ENCODE measurements at places on chromosomes 6 and 20. TPM values are rescaled to one million over a fixed set of nuclear protein-coding genes. Genes with fewer than 3 reads are reported as not detected.
A peak's percentile ranks its signal among the peaks of the same experiment; 100 is the strongest.

GRCh38 chr6:34603707-34604106, 47.6 kb upstream of the SPDEF start:
- DNase-seq: no peak

DNA sequence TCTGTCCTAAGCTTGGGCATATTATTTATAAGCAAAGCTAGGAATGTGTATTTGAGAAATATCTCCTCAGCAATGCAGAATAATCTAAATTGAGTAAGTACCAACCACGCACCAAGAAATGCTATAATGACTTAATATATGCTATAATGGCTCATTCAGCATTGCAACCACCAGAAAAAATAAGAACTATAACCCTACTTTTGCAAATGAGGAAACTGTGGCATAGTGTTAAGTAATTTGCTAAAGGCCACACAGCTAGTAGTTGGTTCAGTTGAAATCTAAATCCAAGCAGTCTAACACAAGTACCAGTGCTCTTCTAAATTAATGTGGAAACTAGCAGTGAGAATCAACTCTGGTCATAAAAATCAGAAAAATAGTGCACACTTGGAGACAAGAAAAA, 35.7 kb downstream of the HBS1L start:
- no peak for DNase-seq

DNA sequence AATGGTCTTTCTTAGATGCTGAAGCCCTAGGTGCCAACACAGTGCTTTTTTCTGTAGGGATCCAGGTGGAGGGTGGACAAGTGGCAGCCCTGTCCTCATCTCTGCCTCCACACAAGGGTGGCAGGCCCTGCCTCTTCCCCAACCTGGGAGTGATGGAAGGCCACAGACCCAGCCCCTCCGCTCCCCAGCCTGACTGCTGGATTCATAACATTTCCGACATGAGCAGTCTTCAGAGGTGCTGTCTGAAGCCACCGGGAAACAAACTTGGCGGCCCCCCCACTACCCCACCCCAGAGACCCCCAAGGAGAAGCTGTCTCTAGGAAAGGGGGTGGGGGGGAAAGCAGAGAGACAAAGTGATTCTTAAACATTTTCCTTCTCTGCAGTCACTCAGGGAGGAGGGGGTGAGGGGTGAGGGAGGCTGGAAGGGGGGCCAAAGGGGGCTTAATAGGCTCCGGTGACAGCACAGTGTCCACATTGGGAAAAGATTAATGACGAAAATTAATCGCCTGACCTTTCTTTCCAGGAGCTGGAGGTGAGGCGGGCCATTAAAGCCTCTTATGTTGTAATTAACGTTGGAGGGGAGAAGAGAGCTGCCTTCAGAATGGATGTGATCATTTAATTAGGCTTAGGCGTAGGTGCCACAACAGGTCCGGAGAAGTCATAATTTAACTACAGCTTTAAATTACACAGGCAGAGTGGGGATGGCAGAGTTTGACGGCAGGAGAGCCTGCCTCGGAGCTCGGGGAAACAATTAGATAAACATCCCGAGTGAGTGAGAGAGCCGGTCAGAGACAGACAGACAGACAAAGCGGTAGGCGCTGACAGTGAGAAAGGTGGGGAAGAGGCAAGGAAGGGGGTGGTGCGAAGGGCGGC, 76.8 kb upstream of the FOXP4 start:
- no peak for DNase-seq

DNA sequence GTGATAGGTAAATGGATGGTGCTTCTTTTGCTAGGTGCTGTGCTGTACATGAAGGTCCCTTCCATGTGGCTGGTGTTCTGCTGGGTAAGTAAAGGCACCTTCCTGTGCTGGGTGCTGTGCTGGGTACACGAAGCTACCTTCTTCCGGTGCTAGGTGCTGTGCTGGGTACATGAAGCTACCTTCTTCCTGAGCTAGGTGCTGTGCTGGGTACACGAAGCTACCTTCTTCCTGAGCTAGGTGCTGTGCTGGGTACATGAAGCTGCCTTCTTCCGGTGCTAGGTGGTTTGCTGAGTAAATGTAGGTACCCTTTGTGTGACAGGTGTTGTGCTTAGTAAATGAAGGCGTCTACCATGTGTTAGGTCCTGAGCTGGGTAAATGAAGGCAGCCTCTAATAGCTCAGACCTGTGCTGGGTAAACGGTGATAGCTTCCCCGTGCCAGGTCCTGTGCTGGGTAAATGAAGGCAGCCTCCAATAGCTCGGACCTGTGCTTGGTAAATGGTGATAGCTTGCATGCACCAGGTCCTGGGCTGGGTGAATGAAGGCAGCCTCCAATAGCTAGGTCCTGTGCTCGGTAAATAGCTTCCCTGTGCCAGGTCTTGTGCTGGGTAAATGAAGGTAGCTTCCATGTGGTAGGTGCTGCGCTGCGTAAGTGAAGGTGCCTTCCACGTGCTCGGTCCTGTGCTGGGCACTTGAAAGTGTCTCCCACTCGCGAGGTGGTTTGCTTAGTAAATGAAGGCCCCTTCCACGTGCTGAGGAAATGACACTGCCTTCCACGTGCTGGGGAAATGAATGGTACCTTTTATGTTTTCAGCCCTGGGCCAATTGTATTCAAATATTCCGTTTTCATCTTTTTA, 115.5 kb downstream of the ERMARD start:
- DNase-seq: no peak

DNA sequence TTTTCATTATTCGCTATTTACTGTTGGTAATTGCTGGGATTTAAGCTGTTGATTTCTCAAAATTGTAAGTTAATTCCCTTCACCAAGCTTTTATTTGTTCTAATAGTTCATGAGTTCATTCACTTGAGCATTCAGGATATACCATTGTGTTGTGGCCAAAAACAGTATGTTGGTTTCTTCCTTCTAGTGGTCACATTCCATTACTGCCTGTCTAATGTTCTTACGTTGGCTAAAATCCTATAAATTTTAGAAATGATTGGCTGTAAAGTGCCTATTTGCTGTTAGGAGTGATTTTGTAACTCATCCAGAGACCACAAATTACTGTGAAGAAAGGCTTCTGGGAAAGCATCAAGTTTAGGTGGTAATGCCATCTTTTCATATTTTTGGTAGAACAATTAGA, 76.3 kb downstream of the FARS2 start:
- no peak for DNase-seq

GRCh38 chr6:79570129-79571029, 33.1 kb upstream of the LCA5 start:
- peak; percentile 27 for DNase-seq

GRCh38 chr20:10731190-10731965, 57.6 kb upstream of the JAG1 start:
- no peak for DNase-seq

DNA sequence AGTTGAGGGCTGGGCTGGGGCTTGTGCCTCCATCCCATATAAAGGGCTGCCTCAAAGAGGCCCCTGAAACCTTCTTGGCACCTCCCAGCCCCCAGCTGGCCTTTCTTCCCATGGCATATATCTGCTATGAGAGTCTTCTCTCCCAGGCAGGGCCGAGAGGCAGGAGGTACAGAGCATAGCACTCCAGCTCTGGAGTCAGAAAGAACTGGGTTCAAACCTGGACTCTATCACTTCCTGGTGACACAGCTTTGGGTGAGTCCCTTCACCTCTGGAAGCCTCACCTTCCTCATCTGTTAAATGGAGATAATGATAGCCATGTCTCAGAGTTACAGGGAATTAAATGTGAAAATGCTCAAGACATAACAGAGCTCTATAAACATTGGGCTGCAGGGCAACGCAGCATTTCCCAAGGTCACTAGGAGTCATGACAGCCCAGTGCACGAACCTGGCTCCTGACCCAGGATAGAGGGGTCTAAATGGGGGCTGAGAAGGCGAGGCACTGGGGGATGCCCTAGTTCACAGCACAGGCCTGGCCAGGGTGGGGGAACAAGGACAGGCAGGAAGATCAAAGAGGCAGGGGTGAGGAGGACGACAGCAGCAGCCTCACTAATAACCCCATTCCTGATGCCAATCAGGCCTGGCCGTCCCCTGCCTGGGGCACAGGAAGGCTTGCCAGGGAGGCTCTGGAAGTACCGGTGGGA, 1.9 kb downstream of the FAM83C start:
- DNase-seq: no peak

DNA sequence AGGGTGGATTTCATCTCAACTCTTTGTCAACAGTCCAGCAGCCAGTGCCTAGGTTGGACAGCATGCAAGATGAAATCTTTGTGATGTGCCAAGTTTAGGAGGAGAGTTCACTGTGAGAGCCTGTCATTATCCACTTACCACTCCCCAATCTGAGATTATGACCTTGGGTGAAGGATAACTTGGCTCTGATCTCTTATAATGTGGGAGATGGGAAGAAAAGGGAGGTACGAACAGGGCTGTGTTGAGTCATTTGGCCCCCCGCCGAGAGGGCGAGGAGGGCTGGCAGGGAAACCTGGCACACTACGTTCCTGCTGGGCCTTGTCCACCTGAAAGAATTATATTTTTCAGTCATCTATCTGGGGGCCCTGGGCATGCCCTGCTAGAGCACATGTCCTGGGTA, 35.8 kb downstream of the LAMA4 start:
- peak; percentile 41 for DNase-seq

DNA sequence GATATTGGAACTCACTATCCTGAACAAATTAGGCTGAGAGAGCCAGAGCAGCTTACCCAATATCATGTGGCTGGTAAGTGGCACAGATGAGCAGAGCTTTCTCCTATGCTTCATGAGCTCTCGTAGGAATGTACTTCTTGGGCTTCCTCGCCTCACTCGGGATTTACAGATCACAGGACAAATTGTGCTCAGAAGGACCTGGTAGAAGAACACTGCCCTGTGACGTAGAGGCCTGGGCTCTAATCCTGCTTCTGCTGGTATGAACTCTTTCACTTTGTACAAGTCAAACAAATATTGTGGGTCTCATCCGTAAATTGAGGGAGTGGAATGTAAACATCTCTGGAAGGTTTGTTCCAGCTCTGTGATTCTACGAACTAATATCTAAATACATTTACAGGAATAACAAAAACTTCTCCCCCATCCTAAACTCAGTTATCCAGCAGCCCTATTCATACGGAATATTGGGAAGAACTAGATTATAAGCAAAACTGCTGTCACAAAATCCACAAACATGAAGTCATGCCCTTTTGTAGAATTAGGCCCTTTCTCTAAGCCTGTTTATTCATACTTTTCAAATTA, 187.6 kb downstream of the CLIC5 start:
- DNase-seq: peak; percentile 31

GRCh38 chr20:37773291-37773826, 79.5 kb downstream of the CTNNBL1 start:
- no peak for DNase-seq

DNA sequence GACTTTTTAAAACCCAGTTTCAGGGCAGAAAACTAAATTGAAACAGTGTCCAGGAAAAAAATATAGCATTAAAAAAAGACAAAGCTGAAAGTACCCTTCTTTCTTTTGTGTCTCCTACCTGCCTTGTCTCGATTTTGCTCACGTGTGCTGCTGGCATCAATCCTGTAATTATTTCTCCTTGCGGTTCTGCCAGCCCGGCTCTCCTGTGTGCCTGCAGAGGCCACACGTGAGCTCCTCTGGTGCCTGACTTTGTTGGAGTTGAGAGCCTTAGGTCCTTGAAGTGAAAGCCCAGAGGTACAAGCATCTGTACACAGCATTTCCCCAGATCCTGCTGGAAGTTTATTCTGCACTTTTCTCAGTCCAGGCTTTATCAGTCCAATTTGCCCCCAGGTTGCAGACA, 36.5 kb downstream of the GHRH start:
- no peak for DNase-seq

- no peak for DNase-seq
These were observed 45.0 kb downstream of the BMP2 start for GRCh38 chr20:6812530-6812929.

GRCh38 chr20:5451643-5452210, 135.0 kb upstream of the PROKR2 start:
- no peak for DNase-seq

- DNase-seq: no peak
These were observed 8.7 kb downstream of the RNF144B start for GRCh38 chr6:18395856-18396197.

DNA sequence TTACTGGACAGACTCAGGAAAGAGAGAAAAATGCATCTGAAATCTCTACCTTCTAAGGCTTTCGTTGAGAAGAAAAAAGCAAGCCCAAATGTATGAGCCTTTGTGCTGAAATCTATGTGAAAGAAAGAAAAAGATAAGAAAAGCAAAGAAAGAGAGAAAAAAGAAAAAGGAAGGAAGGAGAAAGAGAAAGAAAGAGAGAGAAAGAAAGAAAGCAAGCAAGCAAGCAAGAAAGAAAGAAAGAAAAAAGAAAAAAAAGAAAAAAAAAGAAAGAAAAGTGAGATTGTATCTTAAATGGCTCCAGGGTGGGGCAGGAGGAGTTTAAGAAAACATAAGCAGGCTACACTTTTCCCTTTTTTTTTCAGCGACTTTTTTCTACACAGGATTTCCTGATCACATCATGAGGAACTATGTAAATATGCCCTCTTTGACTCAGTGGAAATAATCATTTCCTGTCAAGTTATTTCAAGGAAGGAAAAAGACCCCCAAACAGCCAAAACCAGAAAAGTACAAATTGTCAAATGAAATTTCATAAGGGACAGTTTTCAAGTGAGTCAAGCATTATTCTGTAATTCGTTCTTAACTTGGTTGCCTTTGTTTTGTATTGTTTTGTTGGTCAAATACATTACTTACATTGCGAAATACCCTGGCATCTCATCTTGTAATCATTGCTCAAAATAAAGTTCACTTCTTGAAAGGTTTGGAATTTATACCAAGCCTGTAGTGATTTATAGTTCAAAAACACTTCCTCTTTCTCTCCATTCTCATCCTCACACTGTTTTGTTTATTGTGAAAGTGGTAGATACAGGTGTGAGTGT, 79.5 kb upstream of the RNF217 start:
- DNase-seq: no peak

DNA sequence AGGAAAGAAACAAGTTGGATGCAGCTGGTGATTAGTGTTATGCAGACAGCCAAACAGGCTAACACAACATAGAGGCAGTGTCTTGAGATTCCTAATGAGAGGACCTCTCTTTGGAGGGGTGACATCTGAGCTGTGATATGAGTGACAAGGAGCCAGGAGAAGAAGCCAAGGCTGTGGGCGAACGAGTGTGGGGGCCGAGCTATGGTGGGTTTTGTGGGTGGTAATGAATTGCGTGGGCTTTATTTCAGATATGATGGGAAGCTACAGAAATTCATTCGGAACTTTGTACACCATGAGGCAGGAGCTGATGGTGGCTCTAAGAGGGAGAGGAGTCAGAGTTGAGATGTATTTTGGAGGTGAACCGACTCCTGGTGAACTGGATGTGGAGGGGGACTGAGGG, 250.8 kb upstream of the RNF24 start:
- no peak for DNase-seq

The MATN4 gene
- not detected for total RNA-seq

The ACTL10 gene
- 3.5 TPM for total RNA-seq

The MROH8 gene
- 2.3 TPM for total RNA-seq

The SCUBE3 gene
- 0.09 TPM for total RNA-seq

The EPHA7 gene
- total RNA-seq: 10.8 TPM

The DEFB118 gene
- not detected for total RNA-seq

The CLVS2 gene
- 0.06 TPM for total RNA-seq

The ADGB gene
- total RNA-seq: 1.6 TPM

The C20orf141 gene
- total RNA-seq: not detected

The VGLL2 gene
- total RNA-seq: not detected

The GABRR2 gene
- 0.75 TPM for total RNA-seq

The MAFB gene
- total RNA-seq: 10.9 TPM

The MAVS gene
- 74.0 TPM for total RNA-seq

The RIMS1 gene
- 0.43 TPM for total RNA-seq

The CHRNA4 gene
- not detected for total RNA-seq
